Erythroblast (primary cell): ENCODE measurements at places on chromosomes 13 and 19.

- DNase-seq, result peak; percentile 68
Observed at GRCh38 chr19:51097166-51097738, 11.0 kb downstream of the CTU1 start.

- DNase-seq, result no peak
Observed at GRCh38 chr13:28628241-28628640, 30.7 kb upstream of the POMP start.

- DNase-seq, result no peak
Observed at GRCh38 chr19:33434886-33435705, 61.6 kb downstream of the CEBPG start.

DNA sequence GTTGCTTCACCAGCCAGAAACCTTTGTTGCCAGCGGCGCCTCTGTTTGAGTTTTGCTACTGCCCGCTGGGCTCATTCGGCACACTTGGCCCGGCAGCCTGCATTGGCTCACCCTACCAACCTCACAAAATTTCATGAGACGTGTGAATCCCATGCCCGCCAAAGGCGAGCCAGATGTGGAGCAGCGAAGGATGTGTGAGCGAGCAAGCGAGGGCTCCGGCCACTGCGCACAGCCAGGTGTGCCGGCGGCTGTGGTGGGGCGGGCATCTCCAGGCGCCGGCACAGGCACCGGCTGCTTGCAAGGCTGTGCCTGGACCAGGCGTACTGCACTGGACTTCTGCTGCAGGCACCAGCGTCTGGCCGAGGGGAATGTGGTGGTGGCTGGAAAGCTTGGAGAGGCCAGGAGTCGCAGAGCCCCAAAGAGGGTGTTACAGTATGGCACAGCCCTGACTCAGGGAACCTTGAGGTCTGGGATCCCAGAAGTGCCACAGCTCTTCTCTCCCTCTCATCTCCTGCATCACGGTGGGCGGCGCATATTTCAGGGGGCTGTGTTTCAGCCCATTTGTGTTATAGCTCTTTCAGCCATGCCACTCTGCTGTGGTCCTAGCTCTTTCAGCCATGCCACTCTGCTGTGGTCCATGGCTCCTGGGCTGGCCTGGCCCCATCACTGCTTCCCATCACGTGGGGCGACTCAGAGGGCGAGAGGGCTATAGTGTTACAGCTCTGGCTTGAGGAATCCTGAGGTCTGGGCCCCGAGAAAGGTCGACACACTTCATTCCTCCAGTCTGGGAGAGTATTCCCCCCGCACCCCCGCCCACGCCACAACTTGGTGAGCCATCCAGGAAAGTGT is 592.0 kb upstream of the SLITRK5 start:
- DNase-seq, result no peak

DNA sequence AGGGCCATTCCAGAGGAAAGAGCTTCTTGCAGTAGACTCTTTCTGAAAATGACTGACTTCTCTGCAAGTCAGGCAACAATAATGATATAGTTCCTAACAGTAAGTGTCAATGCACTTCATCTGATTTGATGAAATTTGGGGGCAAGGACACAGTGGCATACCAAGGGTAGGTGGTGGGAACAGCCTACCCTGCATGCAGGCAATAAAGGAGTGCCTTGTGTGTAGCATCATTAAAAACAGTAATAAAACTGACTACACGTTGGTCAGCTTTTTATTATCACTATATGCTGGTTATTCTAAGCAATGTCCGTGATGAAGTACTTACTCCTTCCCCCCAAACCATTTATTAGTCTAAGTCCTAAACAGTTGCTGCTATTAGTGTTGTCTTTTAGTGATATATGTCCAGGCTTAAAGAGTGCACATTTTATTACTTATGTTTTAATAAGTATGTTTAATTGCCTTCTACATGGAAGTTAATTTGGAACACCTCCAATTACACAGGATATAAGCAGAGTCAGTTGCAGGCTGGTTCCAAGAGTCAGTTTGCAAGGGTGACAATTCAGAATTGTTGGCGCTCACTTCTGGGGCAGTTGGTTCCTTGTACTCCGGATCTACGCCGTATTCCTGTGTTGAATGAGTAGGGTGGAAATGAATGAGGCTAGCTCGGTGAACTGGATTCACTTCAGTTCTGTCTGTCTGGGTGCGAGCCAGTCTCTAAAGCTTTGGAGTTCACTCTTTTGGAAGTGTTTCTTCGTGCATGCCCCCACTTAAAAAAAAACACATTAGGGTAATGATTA is 84.0 kb downstream of the RGCC start:
- DNase-seq, result no peak

DNA sequence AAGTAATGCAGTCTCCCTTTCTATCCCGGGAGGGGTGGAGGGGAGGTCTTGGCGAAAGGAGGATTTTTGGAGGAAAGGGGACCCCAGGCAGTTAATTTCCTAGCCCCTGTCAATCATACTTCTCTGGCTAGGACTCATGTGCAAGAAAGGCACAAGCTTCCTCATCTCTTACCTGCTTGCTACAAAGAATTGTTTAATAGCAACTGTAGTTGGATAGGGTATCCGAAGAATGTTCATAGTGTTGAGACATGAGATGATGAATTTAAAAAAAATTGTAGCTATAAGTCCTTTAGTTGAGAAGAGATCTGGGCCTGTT is 525 bp downstream of the BORA start:
- DNase-seq, result no peak

GRCh38 chr13:53368948-53369347 is 340.3 kb downstream of the OLFM4 start:
- DNase-seq, result no peak

DNA sequence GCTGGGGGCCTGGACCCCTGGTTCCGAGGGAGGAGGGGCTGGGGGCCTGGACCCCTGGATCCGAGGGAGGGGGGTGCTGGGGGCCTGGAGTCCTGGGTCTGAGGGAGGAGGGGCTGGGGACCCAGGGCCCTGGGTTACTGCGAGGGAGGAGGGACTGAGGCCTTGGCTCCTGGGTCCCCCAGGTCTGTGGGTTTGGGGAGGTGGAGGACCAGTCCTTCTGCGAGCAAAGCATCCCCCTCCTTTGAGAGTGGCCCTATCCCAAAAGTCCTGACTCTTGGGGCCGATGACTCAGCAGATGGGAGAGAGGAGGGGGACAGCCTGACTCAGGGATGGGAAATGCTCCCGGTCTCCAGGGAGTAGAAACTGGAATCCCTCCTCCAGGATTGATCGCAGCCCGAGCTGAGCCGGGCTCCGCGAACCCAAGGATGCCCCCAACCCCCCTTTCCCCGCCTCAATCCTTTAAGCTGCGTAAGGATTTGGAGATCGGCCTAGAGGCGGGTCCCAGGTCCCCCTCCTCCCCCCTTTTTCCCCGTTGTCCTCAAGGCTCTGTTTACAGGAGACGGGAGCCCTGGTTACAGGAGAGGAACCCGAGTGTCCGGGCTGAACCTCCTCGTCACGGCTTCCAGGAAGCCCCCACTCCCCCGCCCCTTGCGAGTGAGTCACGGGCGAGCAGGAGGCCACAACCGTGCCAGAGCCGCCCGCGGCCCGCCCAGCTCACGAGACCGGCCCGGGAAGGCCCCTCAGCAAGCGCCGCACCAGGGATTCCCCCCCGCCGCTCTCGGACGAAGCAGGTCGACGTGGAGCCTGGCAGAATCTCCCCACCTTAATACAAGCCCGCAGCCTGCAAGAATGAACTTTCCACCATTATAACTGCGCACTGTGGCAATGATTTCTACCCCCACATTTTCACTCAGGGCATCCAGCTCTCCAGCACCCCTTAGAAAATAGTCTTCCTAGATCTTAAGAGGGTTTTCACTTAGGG is 3.0 kb upstream of the ZFP36 start:
- DNase-seq, result peak; percentile 87

DNA sequence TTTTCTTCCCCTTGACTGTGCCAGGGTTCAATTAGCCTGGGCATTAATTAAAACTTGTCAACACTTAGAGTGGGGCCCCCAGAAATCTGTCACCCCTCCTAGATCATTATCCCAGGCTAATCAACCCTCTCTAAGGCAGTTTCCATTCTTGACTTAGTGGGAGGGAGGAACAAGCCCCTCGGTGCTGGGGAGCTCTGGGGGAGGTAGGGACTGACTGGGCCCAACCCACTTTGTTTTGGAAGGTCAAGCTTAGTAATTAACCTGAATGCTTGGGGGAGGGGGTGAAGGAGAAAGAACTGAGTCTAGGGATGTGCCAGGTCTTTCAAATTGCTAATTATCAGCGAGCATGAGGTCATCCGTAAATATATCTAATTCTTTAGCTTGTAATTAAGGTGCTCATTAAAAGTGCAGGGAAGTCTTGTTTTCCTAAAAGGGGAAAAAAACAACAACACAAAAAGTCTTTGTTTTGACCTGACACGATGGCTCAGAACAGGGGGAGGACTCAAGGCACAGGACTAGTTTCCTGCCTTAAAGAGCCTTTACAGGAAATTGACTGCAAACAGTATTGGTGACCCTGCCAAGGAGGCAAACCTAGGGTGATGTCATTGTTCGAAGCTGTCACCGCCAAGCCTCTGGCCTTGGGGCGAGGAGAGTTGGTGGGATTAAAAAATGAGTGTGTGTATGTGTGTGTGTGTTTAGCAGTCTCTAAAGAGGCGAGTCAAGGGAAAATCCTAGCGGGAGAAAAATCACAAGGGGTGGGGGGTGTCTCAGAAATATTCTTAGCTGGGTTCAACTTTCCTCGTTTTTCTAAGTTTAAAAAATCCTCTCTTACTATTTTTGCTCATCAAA is 19.4 kb downstream of the ACTN4 start:
- peak; percentile 57 for DNase-seq

- no peak for DNase-seq
Observed at GRCh38 chr13:66328476-66328875, 901.7 kb downstream of the PCDH9 start.

GRCh38 chr13:59178344-59178743 is 985.4 kb downstream of the DIAPH3 start:
- no peak for DNase-seq

DNA sequence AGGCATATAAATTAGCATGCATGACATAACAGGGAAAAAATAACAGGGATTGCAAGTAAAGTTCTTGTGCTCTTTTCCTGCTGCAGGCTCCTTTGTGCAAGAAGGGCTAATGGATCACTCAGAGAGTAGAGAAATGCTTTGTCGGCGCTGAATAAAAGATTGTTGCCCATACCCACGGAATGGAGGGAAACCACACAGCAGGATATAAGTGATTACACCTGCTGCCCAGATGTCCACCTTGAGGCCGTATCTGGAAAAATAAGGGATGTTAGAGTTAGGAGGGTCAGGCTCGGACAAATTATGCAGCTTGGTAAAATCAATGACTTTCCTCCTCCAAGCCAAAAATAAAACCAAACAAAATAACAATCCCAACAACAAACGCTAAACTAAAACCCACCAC is 322.3 kb downstream of the DCLK1 start:
- DNase-seq, result no peak

DNA sequence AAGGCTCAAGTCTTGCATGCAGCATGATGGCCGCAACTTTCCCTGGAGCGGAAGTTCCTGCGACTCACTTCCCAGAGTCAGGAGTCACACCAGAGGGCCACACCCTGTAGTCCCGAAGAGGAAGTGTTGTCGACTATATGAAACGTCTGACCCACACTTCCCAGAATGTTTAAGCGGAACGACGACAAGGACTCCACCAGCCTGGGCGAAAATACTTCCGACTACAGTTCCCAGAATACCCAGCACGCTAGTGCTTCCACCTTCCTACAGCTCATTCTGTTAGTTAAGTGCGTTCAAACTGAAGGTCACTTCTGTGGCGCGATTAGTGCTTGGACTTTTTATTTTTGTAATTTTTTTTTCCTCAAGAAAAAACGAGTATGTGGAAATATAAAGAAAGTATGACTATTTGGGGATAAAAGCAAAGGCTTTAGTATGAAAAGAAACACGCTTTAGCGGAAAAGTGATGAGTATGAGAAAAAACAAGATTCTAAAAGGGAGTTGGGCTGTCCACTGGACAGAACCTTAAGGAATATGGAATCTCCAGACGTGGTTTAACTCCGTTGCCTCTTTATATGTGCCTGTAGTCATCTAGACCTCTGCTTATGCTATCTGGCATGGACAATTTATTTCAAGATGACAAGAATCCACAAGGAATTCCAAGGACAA is 15.5 kb upstream of the ZNF112 start:
- DNase-seq, result no peak

DNA sequence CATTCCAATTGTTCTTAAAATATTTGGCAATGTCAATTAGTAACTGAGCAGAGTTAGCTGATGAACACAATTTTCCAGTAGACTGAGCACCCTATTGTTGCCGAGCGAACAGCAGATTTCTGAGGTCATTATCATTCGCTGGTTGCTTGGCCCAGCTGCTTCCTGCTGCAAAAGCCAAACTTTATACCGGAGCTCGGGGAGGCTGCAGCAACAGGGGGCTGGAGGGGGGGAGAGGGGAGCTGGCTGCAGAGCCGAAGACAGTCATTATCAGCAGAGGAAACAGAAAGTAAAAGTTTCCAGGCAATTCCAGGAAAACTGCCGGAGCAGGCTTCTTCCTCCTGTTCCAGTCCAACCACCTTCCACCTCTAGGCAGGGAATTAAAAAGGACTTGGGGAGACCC is 77.9 kb downstream of the ZNF536 start:
- DNase-seq, result no peak

- DNase-seq, result no peak
Observed at GRCh38 chr13:79434556-79434955, 28.5 kb upstream of the RBM26 start.

DNA sequence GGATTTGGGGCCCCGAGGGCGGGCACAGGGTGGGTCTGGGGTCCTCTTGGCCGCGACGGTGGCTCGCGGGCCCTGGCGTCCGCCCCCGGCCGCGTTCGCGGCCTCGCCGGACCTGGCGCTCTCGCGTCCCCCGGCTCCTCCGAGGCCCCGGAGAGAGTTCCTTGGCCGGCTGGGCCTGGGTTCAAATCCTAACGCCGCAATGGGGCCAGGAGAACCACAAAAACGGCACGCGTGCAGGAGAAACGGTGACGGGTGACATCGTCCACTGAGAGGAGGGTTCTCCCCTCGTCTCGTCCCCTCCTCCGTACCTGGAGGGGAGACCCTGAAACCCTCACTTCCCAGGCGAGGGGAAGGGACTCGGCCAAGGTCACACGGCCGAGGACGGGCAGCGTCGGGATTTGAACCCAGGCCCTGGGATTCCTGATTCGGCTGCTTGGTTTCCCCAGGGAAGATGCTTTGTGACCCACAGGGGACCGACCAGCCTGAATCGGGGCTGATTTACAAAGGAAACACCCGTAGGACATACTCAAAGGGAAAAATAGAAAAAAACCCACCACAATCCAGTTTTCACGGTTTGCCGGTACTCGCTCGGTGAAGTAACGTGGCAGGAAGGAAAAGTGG is 624 bp downstream of the SAFB start:
- DNase-seq, result peak; percentile 64

DNA sequence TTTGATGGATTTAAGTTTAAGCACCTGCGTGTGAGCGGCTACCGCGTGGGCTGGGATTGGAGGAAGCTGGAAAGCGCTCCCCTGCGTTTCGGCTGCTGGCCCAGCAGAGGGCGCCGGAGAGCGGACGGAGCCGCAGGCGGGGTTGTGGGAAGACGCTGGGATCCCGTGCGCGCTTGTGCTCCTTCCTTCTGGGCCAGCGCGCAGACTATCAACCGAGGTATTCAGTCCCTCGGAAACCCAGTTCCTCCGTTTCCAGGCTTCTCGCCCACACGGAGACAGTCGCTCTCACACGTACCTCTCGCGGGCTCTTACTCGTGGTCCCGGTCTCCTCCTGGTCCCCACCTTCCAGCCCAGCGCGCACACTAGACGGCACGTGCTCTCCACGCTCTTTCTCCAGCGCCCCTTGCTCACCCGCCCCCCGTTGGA is 28.8 kb downstream of the EPN1 start:
- peak; percentile 64 for DNase-seq
